ENCODE measurements at places on chromosomes 2 and 18. TPM values are rescaled to one million over a fixed set of nuclear protein-coding genes. Genes with fewer than 3 reads are reported as not detected.

The DPYSL5 gene
- not detected for total RNA-seq

The MXD1 gene
- 10.2 TPM for total RNA-seq

The NEDD4L gene
- total RNA-seq = 26.2 TPM

DNA sequence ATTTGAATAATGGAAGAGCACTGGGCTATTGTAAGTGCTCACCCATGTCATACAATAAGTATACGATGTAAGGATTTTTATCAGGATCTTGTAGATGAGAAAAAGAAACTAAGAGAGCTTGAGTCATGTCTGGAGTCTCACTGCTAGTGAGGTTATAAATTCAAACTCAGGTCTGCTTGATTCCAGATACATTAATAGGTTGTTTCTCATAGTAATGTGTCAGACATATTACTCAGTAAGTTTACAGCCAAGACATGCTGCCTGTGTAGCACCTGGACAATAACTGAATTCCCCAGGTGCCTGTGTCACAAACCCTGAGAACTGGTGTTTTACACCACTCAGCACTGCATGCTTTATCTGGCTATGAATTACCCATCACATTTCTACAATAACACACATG lies 216.9 kb upstream of the LRP1B start:
- DNase-seq = no peak

The MYO1B gene
- total RNA-seq = 63.9 TPM

- DNase-seq = no peak
These were observed 11.8 kb downstream of the PLEKHM3 start for GRCh38 chr2:208013285-208014178.

GRCh38 chr2:27408601-27409320 lies 630 bp downstream of the PPM1G start:
- DNase-seq = no peak

DNA sequence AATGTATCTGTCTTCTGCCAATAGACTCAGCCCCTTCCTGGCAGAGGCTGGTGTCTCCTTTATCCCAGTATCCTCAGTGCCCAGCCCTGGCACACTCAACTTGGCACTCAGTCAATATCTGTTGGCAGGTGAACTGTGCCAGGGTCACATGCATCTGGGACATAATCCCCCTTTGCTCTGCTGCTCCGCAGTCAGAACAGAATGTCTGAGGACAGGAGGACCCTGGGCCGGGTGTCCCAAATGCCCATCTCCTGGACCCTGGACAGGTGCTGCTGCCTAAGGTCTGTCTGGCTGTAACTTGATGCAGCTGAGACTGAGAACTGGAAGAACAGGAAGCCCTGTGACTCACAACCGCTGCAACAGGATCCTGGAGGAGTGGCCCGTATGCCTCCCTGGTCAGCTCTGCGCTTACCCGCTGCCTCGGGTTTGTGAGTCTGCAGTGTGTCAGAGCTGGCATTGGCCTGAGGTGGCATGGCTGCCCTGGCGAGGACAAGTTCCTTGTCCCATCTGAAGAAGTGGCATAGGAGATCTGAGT lies 11.4 kb downstream of the HK2 start:
- peak; percentile 89 for DNase-seq

Data from breast epithelium (tissue), 4 donors.